ENCODE measurements at places on chromosomes 3 and 15.

GRCh38 chr15:35934383-35935049 lies 388.6 kb upstream of the DPH6 start:
- no peak for DNase-seq

- DNase-seq: no peak
These were observed 149.1 kb upstream of the CGNL1 start for GRCh38 chr15:57227166-57227565.

GRCh38 chr15:85168642-85169173 lies 187.1 kb downstream of the PDE8A start:
- peak; percentile 7 for DNase-seq

- DNase-seq: no peak
These were observed 1.7 kb downstream of the PPCDC start for GRCh38 chr15:75025107-75025506.

All from fibroblast of villous mesenchyme (primary cell).